ENCODE measurements at places on chromosomes 5 and 9.

DNA sequence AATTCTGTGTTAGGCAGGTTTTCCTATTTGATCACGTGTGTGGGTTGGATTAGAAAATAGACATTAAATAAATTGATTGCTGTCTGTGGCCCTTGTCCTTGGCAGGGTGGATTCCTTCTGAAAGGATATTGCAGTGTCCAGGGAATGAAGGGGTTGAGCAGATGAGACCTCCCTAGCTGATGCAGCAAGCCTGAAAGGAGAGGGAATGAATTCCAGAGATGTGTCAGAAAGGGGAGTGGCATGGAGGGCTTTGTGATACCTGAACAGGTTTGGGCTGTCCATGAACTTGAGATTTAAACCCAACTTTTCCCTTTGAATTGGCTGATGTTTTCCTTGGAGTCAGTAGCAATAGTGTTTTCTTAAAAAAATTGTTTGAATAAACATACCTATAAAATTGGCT is 66.8 kb downstream of the ADCY2 start:
- no peak for DNase-seq

DNA sequence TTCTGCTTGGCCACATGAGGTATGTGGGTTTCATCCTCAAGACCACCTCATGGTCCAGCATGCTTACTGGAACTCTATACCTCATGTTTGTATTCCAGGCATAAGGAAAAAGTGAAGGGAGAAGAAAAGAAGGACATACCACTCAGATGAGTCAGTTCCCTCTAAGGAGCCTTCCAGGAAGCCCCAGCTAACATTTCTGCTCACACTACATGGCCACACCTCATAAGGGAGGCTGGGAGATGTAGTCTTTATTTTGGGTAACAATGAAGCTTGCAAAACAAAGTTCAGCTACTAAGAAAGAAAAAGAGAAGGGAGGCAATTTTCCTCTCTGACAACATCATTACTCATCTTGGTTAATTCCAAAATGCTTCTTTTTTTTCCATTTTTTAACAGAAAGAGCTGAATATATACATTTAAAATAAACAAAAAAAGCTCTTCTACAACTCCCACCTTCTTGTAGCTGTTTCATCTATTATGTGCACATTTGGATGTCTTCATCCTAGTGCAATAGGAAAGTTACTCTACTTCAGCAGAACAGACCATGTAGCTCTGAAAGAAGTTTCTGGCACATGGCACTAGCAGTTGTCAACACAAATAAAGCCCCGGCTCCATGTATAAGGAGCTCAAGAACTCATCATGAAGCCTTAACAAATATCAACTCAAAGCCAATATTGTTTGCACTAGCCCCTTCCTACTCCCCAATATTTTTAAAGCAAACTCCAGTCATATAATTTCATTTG is 123.6 kb upstream of the CCDC112 start:
- no peak for DNase-seq

- DNase-seq: no peak
These were observed 15.2 kb downstream of the TRAF1 start for GRCh38 chr9:120911295-120911837.

GRCh38 chr5:132788990-132789886 is 12.2 kb upstream of the SEPTIN8 start:
- DNase-seq: no peak

GRCh38 chr9:128551657-128552152 is 682 bp upstream of the SPTAN1 start:
- DNase-seq: no peak

DNA sequence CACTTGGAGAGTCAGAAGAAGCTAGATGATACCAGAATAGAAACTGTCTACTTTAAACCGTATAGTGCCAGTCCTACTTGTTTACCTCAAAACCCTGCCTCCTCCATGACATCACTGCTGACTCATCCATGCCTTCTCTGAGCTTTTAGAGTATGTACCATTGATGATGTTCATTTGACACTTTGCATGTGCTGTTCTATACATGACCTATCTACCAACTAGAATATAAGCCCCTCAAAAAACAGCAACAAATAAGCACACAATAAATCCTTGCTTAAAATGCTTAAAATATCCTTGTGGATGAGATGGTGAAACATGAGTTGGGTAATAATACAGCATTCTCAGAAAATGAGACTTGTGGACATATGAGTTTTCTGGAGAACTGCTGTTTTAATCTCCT is 2.6 kb downstream of the CTNNAL1 start:
- DNase-seq: no peak

DNA sequence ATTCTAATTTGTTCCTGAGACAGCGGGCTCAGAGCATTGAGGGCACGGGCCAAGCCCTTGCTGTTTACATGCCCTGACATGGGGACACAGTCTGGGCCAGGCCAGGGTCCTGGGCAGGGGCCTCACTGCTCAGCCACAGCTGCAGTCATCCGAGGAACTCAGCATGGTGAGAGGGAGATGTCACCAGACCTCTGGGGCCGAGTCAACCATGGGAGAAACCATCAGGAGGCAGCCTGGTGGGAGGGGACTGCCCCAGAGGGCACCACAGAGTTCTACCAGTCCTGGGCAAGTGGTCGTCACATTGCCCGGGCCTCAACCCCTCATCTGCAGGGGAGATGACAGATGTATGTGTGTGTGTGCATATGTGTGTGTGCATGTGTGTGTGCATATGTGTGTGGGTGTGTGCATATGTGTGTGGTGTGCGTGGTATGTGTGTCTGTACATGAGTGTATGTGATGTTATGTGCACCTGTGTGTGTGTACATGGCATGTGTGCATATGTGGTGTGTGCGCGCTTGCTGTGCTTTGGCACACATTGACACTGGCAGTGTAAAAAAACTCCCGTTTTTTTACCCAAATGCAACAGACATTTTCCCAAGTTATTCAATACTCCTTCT is 42.4 kb upstream of the TMEM250 start:
- no peak for DNase-seq
